ENCODE measurements at places on chromosomes 3 and 15. TPM values are rescaled to one million over a fixed set of nuclear protein-coding genes. Genes with fewer than 3 reads are reported as not detected.

DNA sequence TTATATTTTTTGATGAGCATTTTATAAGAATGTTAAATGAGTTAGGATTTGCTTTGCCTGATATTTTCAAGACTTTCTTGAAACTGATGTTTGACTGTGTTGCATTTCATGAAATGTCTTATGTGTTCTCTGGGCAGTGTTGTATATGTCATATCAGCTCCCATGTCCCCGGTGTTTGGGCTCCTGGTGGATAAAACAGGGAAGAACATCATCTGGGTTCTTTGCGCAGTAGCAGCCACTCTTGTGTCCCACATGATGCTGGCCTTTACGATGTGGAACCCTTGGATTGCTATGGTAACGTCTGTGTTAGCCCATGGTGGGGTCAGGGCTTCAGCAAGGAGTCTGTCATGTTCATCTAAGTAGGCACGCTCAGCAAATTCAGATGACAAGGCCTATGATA, 20.0 kb downstream of the MFSD1 start:
- DNase-seq = no peak

GRCh38 chr3:119571230-119571629, 8.1 kb upstream of the ADPRH start:
- DNase-seq = no peak

DNA sequence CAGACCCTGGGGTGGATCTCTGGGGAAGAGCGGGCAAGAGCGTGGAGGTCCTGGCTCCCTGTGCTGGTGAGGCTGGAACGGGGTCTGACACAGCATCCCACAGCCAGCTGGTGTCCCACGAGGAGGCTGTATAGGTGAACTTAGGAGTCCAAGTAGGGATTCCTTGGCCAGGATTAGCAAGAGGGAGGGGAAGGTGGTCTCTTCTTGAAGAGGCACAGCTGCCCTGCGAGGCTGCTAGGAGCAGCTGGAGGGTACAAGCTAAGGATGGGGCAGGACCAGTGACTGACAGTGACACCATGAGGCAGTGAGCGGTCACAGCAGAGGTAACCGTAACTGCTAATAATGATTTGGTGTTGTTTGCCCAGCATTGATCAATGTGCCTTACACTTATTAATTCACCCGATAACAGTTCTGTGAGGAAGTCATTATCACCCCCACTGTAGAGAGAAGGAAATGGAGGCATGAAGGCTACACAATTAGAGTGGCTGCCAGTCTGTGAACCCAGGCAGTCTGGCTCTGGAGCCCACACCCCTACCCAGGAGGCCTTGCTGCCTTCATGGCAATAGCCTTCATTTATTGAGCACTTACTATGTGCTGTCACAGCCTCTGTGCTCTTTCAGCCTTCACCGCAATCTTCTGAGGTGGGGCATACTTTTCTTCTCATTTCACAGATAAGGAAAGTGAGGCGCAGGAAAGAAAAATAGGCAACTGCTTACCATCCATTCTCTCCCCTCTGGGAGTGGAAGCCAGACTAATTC, 59.4 kb downstream of the TMEM44 start:
- peak; percentile 40 for DNase-seq

GRCh38 chr3:73502609-73503583, 121.8 kb downstream of the PDZRN3 start:
- DNase-seq = peak; percentile 70

- no peak for DNase-seq
Measured at GRCh38 chr3:75048650-75049049, 434.2 kb upstream of the CNTN3 start.

DNA sequence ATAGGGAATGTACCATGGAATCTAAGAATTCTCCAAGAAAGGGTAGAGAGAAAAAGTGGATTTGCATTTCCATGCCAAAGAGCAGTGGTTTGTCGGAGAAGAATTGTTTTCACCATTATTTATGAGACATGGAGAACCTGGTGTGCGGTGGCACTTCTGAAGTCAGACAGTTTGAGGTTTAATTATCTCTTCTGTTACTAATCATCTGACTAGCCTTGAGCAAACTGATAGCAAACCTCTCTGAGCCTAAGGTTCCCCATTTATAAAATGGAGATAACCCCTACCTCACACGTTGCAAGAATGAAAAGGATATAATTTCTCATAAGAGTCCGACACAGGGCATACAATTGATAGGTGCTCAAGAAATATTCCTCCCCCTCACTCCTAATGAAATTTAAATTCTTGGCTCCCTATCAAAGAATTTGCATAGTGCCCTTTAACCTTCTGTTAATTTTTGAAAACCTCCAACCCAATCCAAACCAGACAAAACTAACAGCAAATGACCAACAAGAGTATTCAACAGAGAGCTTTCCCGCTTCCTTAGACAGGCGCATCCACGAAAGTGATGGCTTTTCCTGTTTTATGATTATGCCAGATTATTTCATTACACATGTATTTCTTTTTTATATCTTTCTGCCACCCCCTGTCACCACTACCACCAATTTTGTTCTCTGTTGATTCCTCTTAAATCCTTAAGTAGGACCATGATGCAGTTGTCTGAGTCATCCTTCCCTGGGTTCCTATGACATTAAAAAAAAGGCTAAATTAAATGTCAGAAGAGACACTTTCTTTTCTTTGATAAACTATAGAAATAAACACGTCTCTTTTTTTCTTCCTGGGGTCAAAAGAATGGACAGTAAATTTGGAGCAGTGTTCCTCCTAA, 28.5 kb downstream of the TMEM212 start:
- DNase-seq = no peak

DNA sequence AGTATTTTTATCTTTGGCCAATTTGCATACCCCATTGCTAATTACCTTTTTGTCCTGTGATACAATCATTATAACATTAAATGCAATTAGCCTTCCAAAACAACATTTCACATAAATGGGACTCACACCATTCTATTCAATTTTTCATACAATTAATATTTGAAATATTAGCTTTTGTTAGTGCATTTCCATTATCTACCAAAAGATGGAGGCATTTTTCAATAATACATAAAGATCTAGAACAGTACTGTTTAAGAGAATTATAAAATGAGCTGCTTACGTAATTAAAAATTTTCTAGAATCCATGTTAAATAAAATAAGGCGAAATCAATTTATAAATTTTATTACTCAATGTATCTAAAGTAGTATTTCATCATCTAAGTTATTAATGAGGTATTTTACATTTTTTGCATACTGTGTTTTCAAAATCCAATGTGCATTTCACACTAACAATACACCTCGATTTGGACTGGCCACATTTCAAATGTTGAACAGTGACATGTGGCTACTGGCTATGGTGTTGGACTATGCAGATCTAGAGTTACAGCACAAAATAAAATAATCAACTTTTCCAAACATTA, 74.3 kb downstream of the TJP1 start:
- DNase-seq = no peak

DNA sequence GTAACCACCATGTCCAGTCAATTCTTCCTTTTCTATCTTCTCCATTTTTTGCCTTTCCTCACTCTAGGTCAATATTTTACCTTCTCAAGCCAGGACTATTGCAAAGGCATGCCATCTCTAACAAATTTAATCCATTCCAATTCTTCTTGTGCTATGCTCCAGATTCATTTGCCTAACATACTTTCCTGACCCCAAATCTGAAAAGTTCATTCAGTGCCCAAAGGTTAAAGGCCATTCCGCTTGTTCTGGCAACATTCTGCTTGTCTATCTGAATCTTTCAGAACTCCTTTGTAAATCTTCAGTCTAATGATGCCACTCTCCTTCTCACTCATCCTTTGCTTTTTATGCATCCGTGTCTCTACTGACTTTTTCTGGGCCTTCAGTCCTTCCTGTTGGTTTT, 15.6 kb downstream of the THAP10 start:
- no peak for DNase-seq

DNA sequence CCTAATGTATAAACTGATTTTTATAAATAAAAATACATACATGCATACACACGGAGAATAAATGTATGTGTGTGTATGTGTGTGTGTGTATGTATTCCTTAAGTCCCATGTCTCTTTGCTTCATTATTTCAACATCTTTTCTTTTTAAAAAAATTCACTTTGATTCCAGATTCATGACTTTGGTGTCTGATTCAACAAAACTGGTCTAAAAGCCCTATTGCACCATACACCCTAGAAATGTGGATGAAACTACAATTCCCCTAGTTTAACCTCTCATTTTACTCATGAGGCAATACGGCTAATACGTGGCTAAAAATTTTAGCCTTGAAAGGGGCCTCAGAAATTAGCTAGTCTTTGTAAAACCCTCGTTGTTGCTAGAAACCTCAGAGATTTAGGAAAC, 228.1 kb downstream of the ADAMTS9 start:
- DNase-seq = no peak

DNA sequence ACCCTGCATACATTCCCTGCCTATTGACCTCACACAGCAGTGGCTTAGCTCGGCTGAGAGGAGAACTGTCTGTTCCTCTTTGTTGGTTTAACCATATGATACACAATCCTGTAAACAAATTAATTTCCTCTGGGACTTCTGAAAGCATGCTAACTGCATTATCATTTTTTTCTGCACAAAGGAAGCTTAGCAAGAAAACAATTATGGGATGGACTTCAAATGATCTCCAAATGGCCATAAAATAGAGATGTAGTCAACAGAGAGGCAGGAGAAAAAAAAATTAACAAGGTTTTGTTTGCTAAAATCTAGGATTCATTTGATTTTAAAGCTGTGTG, 14.4 kb upstream of the TMC3 start:
- DNase-seq = no peak

GRCh38 chr3:98817547-98818041, 54.5 kb downstream of the ST3GAL6 start:
- DNase-seq = no peak

DNA sequence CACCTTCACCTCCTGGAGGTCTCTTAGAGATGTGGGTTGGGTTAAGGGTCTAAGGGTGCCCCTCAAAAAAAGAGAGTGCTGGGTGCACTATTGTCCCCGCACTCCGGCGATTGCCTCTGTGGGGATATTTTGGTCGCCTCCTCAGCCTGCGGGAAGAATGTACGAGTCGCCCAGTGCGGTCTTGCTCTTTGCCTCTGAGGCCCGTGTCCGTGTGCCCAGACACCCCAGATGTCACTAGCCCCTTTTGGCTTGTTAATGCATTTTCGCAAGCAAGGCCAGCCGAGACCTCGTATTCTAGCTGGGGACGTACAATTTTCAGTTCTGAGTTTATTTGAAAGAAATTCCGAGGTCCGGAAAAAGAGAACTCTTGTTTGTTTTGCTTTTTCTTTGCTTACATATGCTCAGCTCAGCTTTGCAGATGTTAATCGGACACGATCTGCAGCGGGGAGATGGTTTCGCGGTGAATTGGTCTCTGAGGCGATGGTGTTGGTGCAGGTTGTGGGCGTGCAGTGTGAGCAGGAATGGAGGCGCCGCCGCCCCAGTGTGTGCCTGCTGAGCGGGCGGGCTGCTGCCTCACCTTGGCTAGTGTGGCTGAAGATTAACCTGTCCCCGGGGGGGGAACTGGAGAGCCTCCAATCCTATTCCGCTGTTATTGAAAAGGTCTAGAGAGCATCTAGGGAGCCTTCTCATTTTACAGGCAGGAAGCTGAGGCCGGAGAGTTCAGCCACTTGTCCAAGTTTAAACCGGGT, 1.4 kb downstream of the ST6GAL1 start:
- peak; percentile 57 for DNase-seq

DNA sequence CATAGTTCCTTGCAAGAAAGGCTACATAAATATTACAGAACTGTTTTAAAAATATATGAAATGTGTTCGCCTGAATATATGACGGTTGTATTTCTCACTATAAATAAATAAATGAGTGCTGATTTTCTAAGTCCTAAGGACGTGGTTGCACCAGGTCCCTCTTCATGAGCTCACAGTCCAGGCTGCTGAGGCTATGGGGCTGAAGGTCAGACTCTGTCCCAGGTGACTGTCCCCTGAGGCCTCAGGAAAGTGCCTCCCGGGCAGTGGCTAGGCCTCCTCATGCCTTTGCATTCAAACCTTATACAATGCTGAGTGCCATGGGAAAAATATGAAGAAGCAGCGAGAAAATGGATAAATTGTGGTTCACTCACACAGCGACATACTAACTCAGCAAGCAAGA, 43.5 kb upstream of the SSR3 start:
- no peak for DNase-seq

- no peak for DNase-seq
Measured at GRCh38 chr3:111238885-111239284, 167.3 kb downstream of the NECTIN3 start.

GRCh38 chr3:189646853-189647542, 15.8 kb downstream of the TP63 start:
- no peak for DNase-seq

DNA sequence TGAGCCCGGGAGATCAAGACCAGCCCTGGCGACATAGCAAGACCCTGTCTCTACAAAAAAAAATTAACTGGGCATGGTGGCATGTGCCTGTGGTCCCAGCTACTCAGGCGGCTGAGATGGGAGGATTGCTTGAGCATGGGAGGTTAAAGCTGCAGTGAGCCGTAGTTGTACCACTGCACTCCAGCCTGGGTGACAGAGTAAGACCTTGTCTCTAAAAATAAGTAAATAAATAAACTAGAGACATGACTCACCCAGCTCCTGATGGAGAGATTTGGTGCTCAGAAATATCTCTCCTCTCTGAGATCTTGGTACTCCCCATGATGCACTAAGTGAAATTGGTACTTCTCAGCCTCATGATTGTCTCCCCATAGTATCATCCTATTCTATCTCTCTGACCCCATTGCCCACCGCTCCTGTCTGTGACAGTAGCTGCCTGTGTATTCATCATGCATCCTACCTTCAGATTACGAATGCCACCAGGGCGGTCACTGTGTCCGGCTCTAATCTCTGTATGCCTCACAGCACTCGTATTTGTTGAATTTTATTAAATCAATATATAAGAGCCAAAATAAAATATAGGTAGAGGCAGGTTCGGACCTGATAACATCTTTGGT, 50.9 kb downstream of the ABHD2 start:
- no peak for DNase-seq

DNA sequence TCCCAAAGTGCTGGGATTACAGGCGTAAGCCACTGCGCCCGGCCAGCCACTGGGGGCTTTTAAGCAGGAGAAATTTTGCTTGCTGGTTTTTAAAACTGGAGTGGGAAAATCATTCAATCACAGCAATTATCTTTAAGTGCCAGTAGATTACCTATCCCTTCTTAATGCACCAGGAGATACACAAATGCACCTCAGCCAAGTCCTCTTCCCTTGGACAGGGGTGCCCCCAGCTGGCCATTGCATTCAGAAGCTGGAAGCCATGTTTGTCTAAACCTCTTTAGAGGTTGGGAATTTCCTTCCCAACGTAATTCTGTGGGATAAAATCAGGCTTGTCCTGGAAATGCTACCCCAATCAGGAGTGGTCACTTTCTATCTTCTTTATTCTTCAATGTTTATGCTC, 26.6 kb downstream of the MIX23 start:
- DNase-seq = peak; percentile 58

GRCh38 chr3:151903501-151903991, 30.1 kb downstream of the SUCNR1 start:
- no peak for DNase-seq

- no peak for DNase-seq
Measured at GRCh38 chr3:76900596-76900995, 139.3 kb upstream of the ROBO2 start.

Gene CPEB1
- total RNA-seq = 2.5 TPM

Gene GPR62
- total RNA-seq = 0.46 TPM

Gene SLC24A5
- not detected for total RNA-seq

Gene ANKUB1
- total RNA-seq = not detected

Gene GP9
- not detected for total RNA-seq

Gene ONECUT1
- total RNA-seq = 33.8 TPM

Gene TRIM71
- 238 TPM for total RNA-seq

Gene GATM
- total RNA-seq = 10.1 TPM

Data from WTC11 (cell line).